ENCODE measurements at places on chromosomes 6 and 20. TPM values are rescaled to one million over a fixed set of nuclear protein-coding genes. Genes with fewer than 3 reads are reported as not detected.

BACH2 gene
- 4.2 TPM for total RNA-seq

SLC16A10 gene
- 1.7 TPM for total RNA-seq

EYA2 gene
- total RNA-seq, result not detected

DNA sequence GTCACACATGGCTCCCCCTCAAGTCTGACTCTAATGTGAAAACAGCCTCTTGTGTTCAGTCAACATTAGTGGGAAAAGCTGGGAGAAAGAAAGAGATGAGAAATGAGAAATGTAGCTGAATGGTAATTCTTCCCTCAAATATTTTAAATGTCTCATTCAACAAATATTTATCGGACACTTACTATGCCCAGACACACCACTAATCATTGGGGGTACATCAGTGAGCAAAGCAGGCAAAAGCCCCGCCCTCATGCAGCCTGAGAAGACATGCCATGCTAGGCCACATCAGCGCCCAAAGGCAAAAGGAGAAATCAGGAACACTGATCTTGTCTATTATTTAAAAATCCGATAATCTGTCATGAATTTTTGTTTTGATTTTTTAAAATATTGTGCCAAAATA, 89.9 kb upstream of the ASF1A start:
- H3K36me3 ChIP-seq, result no peaks in the 10 kb centered on the region
- H3K4me1 ChIP-seq, result no peaks in the 10 kb centered on the region
- H3K27ac ChIP-seq, result no peak overlapping the region
- no peak for DNase-seq

DNA sequence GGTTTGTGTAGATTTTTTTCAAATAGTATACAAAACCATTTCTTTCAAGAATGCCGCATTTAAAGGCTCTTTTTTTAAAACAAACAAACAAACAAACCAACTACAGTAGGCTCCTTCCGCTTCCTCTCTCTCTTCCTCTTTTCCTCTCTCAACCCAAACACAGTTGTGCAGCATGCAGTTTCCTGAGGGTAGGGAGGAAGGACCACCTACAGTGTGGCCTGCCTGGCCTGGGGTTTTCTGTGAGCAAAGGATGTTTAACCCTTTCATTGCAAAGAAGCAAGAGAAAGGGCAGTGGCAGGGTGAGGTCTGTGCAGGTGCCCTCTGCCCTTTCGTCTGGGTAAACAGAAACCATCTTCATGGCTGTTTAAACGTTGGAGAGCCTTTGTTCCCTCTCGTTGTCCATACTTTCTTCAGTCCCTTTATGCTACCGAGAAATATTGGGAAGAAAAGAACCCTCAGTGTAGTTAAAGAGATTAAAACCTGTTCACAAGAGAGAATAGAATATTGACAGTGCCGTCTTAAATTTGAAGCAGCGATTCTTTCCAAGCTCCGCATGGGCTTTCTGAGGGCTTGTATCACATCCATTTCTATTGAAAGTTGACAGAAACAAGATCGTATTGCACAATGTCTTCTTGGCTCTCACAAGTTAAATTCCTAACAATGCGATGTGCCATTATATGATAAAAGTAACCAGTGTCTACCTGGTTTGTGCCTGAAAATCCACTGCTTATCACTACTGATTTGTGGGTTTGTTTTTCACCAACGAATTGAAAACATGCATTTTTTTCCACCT, 215.5 kb upstream of the SNX9 start:
- H3K27me3 ChIP-seq, result no peaks in the 10 kb centered on the region
- DNase-seq, result no peak
- no peaks in the 10 kb centered on the region for H3K36me3 ChIP-seq
- H3K27ac ChIP-seq, result no peak overlapping the region
- H3K4me1 ChIP-seq, result peaks cover 5% of the 10 kb centered on the region

DNA sequence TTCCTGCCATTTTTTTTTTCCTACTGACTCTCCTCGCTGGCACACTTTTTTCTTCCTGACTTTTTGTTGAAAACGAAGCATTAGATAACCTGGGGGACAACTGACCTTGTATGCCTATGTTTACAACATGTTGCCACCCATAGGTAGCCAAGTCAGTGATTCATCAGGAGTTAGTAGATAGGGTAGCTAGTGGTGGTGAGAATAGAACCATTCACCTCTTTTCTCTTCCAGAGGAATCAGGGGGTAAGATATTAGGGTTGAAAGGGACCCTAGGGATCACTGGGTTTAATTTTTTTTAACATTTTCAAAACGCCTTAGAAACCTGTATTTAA, 427.9 kb upstream of the FLRT3 start:
- H3K27ac ChIP-seq, result no peak overlapping the region
- H3K4me3 ChIP-seq, result no peak overlapping the region
- no peaks in the 10 kb centered on the region for H3K27me3 ChIP-seq
- no peaks in the 10 kb centered on the region for H3K36me3 ChIP-seq
- H3K4me1 ChIP-seq, result peaks cover 16% of the 10 kb centered on the region

DNA sequence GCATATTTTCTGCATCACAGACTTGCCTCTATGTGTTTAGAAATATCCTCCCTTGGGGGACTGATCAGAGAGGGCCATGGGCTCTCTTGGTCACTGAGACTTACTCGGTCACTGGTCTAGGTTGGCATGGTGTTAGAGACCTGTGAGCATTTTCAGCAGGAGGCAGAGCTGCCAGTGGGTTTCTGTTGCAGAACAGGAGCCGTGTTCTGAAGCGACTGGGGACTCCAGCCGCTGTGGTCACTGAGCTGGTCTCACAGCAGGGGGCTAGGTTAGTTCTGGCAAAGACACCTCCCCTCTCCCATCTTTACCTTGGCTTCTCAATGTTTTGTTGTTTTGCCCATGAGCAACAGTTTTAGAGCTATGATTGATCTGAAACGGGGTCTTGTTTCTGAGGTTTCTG, 8.7 kb downstream of the TMEM181 start:
- no peaks in the 10 kb centered on the region for H3K27me3 ChIP-seq
- peaks cover 34% of the 10 kb centered on the region for H3K4me1 ChIP-seq
- H3K36me3 ChIP-seq, result 0 out of 2 replicates have a peak, but pooled peaks cover 6% of the 10 kb centered on the region
- no peak overlapping the region for H3K4me3 ChIP-seq
- peak overlapping the region; percentile 3 for H3K27ac ChIP-seq

DNA sequence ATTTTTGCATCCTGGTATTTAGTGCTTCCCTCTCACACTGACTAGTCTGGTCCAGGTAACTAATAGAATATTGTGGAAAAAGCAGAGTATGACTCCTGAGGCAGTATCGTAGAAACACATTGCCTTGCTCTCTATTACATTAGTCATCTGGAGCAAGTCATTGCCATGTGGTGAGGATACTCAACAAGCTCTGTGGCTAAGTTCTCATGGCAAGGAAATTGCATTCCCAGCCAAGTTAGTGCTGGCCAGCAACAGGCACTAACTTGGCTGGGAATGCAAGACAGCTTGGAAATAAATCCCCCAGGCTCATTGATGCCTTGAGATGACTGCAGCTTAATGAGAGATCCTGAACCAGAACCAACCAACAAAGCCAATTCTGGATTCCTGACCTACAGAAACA, 39.7 kb upstream of the HTR1B start:
- no peak for DNase-seq
- H3K27ac ChIP-seq, result no peak overlapping the region
- H3K4me1 ChIP-seq, result no peaks in the 10 kb centered on the region
- H3K4me3 ChIP-seq, result no peak overlapping the region
- no peaks in the 10 kb centered on the region for H3K36me3 ChIP-seq

DNA sequence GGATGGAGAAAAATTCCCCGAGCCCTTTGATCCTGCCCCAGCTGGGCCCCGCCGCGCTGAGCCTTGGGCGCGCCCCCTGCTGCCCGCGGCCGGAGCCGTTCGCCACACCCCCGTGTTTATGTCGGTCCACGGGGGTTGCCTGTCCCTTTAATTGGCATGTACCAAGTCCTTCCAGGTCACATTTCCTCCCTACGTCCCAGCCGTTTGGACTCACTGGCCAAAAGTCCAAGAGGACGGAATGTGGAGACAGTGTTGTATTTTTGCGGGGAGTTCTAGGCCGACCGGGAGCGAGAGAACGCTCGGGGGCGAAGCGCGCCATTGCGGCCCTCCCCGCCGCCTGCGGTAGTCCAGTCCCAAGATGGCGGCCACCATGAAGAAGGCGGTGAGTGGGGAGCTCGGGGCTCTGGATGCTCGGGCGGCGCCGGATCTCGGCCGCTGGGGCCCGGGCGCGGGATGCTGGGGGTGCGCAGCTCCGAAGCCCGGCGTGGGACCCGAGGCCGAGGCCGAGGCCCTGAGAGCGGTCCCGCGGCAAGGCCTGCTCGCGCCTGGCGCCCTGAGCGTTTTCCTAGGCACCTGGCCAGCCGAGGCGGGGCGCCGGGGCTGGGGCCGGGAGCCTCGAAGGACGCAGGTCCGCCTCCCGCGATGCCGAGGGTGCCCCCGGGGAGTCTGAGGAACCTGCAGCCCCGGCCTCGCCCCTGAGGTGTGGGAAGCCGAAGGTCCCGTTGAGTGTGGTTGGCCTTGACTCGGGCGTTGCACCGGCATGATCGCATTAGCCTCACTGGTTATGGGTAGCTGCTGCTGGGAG, at the start of gene PFDN4:
TSS of gene PFDN4 (plus strand) at position 345 of the 805 bp plus-strand sequence. CDS start at position 359, 14 bp downstream.
- peaks cover 15% of the 10 kb centered on the region for H3K4me1 ChIP-seq
- H3K27me3 ChIP-seq, result no peaks in the 10 kb centered on the region
- H3K36me3 ChIP-seq, result peaks cover 21% of the 10 kb centered on the region
- peak within 1 kb of the TSS; percentile 73 for H3K4me3 ChIP-seq
- peak; percentile 92 for DNase-seq

DNA sequence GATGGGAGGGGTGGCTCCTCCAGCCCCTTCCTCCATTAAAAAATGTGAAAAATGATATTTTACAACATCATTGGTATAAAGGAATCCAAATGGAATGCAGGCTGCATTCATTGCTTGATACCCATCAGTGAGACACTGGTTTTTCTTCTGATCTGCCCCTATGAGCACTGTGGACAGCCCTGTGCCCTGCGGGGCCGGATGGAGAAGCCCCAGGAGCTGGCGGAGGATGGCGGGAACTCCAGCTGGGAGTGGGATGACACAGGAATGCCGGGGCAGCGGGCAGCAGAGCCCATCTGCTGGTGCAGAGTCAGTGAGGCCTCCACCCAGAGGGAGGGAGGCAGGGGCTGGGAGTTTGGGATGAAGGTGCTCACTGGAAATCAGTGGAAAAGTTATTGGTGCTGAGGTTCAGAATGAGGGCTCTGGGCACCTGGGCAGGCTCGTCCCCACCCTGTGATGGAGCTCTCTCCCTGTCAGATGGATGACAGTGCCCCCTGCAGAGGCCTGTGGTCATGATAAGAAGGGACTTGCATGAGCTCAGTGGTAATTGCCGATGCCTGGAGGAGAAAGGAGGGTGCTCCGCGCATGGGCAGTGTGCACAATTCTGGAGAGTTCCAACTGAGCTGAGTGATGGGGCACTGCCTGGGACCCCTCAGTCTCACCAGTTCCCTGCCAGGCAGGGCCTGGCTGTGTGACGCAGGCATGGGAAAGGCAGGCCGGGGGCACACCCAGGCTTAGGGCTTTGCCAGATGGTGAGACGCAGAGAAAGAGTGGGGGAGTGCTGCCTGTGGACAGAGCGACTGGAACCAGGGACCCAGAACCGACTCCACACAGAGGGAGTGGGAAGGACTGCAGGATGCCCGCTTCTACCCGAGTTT, 23.2 kb downstream of the CTCFL start:
- H3K4me1 ChIP-seq, result peaks cover 6% of the 10 kb centered on the region

- H3K27ac ChIP-seq, result no peak overlapping the region
- H3K4me1 ChIP-seq, result no peaks in the 10 kb centered on the region
- no peak overlapping the region for H3K4me3 ChIP-seq
- H3K36me3 ChIP-seq, result no peaks in the 10 kb centered on the region
- DNase-seq, result no peak
- no peaks in the 10 kb centered on the region for H3K27me3 ChIP-seq
These were observed 37.1 kb upstream of the F13A1 start for GRCh38 chr6:6357530-6357929.
